ENCODE measurements at places on chromosomes 5 and 9.

- DNase-seq = peak; percentile 1
Observed at GRCh38 chr5:19855453-19855852, 132.5 kb downstream of the CDH18 start.

GRCh38 chr9:104556830-104557634 lies 11.9 kb upstream of the OR13C8 start:
- DNase-seq = no peak

DNA sequence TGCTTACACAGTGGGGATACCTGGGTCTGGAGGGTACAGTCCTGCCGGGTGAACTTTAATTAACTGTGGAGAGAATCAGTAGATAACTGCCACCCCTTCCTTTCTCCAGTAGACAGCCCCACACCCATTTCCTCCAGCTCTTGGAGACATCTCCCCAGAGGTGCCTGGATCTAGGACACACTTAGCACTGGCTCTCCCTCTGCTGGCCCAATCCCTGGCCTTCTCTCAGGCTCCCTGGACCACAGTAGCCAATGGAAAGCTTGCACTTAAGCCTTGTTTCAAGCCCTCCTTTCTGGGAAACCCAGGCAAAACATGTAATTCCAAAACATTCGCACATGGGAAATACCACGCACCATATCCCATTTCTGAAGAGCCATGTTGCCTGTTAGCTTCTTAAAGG lies 169.2 kb upstream of the GAS1 start:
- no peak for DNase-seq

DNA sequence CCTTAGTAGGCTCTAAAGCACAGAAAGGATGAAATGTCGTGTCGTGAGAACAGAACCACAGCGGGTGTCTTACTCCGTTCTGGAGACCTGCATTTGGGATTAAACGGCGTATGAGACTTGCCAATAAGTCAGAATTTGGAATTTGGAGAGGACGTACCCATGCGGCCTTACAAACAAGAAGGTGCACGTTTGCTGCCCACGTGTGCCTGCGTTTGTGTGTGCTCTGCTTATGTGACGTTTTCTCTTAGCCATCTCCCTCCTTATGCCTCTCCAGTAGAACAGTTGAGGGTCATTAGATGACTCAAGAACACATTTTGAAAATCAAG lies 171.6 kb upstream of the OTULINL start:
- no peak for DNase-seq

All from LNCaP clone FGC (cell line).